Suprapubic skin (tissue), 4 donors: ENCODE measurements at places on chromosomes 11 and 22. TPM values are rescaled to one million over a fixed set of nuclear protein-coding genes. Genes with fewer than 3 reads are reported as not detected.
A peak's percentile ranks its signal among the peaks of the same experiment; 100 is the strongest.

GRCh38 chr22:36194971-36195370 lies 6.6 kb downstream of the APOL4 start:
- DNase-seq, result no peak

DNA sequence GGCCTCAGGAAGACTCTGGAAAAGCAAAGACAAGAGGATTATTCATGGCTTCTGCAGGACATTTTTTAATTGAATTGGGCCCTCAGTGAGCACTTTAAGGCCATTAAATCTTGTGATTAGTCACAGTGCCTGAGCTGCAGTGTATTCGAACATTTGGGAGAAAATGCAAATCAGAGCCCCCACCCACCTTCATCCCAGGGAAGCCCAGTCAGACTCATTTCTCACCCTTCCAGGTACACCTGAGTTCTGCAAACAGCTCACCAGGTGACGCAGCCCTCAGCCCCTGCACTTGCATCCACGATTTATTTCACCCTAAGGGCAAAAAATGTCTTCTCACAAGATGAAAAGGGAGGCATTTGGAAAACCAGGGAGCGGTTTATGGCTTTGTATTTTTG lies 128.7 kb downstream of the MPPED1 start:
- peak; percentile 21 for DNase-seq

Gene MRGPRX4
- not detected for total RNA-seq

DNA sequence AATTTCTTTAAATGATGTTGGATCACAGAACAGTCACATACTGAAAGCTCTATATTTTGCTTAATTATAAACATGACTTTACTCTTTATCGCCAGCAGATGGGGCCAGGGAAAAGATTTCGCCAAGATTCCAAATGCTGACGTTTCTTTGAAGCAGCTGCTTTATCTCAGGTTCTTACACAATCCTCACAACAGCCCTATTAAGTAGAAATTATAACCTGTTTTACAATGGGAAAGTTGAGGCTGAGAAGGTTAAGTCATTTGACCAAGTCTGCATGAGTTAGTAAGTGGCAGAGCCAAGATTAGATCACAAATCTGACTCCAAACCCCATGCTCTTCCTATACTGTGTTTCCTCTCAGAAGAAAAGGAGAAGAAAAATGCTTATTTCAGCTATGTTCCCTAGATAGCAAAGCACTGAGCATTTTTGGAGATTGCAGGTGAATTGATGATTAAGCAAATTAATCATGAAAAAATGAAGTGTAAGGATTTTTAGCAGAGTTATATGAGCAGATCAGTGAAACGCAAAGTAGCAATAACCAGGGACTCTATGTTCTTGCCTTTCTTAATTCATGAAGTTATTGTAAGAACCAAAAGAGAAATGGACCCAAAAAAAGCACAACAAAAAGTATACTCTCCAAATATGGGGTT lies 79.0 kb downstream of the AASDHPPT start:
- no peak for DNase-seq

DNA sequence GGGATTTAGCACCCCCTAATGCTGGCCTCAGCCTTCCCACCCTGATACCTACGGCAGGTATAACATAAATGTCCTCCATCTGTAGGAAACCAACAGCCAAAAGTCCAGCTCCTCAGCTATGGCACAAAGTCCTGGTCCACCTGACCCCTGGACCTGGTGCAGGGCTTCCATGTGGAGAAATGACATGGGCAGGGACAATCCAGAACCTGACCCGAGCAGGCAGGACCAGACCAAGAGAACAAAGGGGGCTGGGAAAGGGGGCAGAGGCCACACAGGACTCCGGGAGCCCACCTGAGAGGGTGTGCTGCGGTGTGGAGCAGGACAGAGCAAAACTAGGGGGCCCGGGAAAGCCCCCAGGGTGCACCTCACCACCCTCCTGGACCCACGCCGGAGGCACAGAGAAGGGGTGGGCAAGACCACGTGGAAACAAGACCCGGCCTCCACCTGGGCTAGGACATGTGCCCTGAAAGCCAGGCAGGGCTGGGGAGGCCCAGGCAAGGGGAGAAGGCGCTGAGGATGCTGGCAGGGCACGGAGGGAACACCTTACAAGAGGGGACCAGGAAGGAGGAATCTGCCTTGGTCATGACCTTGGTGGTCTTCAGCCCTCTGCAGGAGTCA lies 368.9 kb downstream of the SHANK2 start:
- DNase-seq, result no peak

DNA sequence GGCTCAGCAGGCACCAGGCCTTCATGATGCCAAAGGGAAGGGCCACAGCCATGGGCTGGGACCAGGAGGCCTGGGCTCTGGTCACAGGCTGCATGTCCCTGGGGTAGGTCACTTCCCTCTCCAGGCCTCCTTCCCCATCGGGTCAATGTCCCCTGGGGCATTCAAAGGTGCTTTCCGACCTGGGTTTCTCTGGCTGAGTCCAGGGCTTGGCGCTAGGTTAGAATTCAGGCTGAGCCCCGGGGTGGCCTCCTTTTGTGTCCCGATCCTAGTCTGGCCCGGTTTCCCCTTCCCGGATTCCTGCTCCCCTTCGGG lies 12.2 kb downstream of the MAFF start:
- DNase-seq, result no peak

- no peak for DNase-seq
Observed at GRCh38 chr11:96082002-96082899, 158.3 kb upstream of the MTMR2 start.

GRCh38 chr11:121661880-121662486 lies 209.2 kb upstream of the SORL1-AS1 start:
- DNase-seq, result no peak

Gene NRGN
- total RNA-seq, result not detected

- DNase-seq, result peak; percentile 82
Observed at GRCh38 chr11:66843776-66844495, 695 bp downstream of the RCE1 start.

Gene PRR33
- not detected for total RNA-seq

DNA sequence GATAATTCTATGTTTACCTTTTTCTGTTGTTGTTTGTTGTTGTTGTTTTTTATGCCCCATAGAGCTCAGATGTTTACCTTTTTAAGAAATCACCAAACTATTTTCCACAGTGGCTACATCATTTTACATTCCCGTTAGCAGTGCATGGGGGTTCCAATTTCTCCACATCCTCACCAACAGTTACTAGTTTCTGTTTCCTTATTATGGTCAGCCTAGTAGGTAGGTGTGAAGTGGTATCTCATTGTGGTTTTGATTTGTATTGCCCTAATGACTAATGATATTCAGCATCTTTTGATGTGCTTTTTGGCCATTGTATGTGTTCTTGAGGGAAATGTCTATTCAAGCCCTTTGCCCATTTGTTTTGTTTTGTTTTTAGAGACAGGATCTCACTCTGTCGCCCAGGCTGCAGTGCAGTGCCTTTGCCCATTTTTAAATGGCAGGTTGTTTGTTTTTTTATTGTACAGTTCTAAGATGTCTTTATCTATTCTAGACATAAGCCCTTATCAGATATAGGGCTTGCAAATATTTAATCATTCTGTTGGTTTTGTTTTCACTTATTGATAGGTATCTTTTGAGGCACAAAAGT lies 27.5 kb downstream of the CHEK2 start:
- DNase-seq, result no peak

Gene PLEKHA7
- total RNA-seq, result 23.6 TPM
